Endothelial cell of umbilical vein (primary cell): ENCODE measurements at places on chromosomes 2 and 18. TPM values are rescaled to one million over a fixed set of nuclear protein-coding genes. Genes with fewer than 3 reads are reported as not detected.

Gene BUB1
- total RNA-seq: 54.1 and 66.4 TPM in 2 replicates

Gene MREG
- total RNA-seq: 3.1 and 3.9 TPM in 2 replicates

Gene PLGLB2
- total RNA-seq: 1.3 and 2.1 TPM in 2 replicates

Gene DSG3
- total RNA-seq: 0.07 TPM in 2 replicates

Gene ABCA12
- total RNA-seq: 0.05 TPM in 1 of 2 replicates, not detected in the other

Gene HTRA2
- total RNA-seq: 32.6 and 34.3 TPM in 2 replicates

Gene HOXD13
- not detected in 2 replicates for total RNA-seq

Gene NFU1
- 47.9 and 49.7 TPM in 2 replicates for total RNA-seq

Gene DPP10
- not detected in 2 replicates for total RNA-seq

Gene OTOS
- total RNA-seq: not detected in 2 replicates

Gene EPHA4
- total RNA-seq: 17.4 and 19.8 TPM in 2 replicates

Gene IL1RL1
- total RNA-seq: 44.0 and 55.1 TPM in 2 replicates

Gene UPP2
- not detected in 2 replicates for total RNA-seq

Gene STPG4
- 0.21 and 0.53 TPM in 2 replicates for total RNA-seq

Gene ARL4C
- total RNA-seq: 8.3 and 10.5 TPM in 2 replicates

Gene DOCK10
- 19.4 and 23.0 TPM in 2 replicates for total RNA-seq

Gene PTCD3
- total RNA-seq: 89.9 and 96.0 TPM in 2 replicates

Gene RAX
- total RNA-seq: not detected in 2 replicates

Gene FRZB
- total RNA-seq: 0.09 TPM in 1 of 2 replicates, not detected in the other

Gene RAB6C
- not detected in 2 replicates for total RNA-seq

Gene DSG1
- total RNA-seq: not detected in 2 replicates

Gene LHCGR
- total RNA-seq: not detected in 2 replicates

Gene EIF2AK3
- 17.3 and 17.5 TPM in 2 replicates for total RNA-seq

Gene VWA3B
- not detected in 2 replicates for total RNA-seq

Gene DUSP2
- total RNA-seq: 0.33 and 0.58 TPM in 2 replicates

Gene GLI2
- total RNA-seq: 0.13 and 0.51 TPM in 2 replicates

Gene POTEF
- total RNA-seq: 0.09 TPM in 1 of 2 replicates, not detected in the other

Gene ERMN
- total RNA-seq: not detected in 2 replicates

Gene TCF7L1
- 13.2 and 17.4 TPM in 2 replicates for total RNA-seq

Gene CD8B2
- not detected in 2 replicates for total RNA-seq

Gene LYPD1
- 59.0 and 76.6 TPM in 2 replicates for total RNA-seq

Gene GKN2
- total RNA-seq: not detected in 2 replicates

Gene RGPD6
- total RNA-seq: 21.0 and 25.4 TPM in 2 replicates

Gene CRACDL
- 3.8 and 6.3 TPM in 2 replicates for total RNA-seq
